Stimulated activated CD8-positive, alpha-beta memory T cell treated with anti-CD3 and anti-CD28 coated beads, Interleukin-12 subunit alpha, Interleukin-12 subunit beta, amount 100 ng/mL, for 1 hour (primary cell): ENCODE measurements at places on chromosomes 5 and 9.

DNA sequence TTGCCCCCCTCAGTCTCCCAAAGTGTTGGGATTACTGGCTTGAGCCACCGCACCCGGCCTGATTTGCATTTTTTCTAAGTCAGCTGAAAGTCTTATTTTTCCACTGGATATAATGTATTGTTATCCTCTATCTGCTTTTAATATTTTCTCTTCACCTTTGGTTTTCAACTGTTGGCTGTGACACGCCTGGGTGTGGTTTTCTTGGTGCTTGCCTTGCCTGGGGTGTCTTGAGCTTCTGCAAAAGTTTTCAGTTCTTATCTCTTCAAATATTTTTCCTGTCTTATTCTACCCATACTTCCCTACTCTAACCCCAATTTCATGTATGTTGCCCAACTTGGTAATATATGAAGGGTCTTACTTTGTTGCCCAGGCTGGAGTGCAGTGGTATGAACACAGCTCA is 4.3 kb upstream of the MXD3 start:
- no peak for DNase-seq

DNA sequence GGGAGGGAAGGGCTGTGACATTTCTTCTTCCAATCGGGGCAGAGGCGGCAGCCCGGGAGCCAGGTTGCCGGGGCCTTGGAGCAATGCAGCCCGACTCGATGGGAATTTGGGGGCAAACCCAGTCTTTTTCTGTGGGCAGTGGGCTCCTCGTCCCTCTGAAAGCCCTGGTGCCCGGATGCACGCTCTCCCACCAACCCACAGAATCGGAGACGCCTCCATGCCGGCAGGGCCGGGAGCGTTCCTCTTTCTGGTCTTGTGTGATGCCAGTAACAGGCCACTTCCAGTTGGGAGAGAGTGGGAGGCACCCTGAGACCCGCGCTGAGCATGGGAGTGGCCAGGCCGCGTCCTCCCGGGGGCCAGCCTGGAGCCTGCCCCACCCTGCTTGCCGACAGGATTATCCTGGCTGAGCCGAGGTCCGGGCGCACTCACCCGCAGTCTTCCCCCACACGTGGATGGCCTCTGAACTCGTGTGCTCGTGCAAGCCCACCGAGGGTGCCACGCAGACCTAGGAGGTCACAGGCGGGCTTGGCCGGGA is 17.8 kb downstream of the OLFM1 start:
- DNase-seq, result no peak

DNA sequence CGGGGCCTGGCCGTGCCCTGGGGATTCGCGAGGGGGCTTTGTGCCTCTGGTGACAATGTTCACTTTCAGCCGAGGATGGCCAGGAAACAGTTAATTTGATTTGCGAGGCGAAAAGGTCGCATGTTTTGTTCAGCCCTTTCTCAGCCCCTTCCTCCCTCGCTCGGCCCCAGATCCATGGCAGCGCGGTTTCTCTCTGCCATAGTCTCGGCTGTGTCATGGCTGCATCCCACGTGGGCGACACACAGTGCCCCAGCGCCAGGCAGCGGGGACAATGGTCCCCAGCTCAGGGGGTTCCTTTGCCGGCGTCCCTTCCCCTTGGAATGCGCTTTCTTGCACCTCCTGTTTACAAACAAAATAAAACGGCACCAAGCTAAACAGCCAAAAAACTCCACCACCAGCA is 370.3 kb upstream of the IRX2 start:
- DNase-seq, result no peak

GRCh38 chr5:137269274-137269673 is 229.9 kb downstream of the SPOCK1 start:
- no peak for DNase-seq

DNA sequence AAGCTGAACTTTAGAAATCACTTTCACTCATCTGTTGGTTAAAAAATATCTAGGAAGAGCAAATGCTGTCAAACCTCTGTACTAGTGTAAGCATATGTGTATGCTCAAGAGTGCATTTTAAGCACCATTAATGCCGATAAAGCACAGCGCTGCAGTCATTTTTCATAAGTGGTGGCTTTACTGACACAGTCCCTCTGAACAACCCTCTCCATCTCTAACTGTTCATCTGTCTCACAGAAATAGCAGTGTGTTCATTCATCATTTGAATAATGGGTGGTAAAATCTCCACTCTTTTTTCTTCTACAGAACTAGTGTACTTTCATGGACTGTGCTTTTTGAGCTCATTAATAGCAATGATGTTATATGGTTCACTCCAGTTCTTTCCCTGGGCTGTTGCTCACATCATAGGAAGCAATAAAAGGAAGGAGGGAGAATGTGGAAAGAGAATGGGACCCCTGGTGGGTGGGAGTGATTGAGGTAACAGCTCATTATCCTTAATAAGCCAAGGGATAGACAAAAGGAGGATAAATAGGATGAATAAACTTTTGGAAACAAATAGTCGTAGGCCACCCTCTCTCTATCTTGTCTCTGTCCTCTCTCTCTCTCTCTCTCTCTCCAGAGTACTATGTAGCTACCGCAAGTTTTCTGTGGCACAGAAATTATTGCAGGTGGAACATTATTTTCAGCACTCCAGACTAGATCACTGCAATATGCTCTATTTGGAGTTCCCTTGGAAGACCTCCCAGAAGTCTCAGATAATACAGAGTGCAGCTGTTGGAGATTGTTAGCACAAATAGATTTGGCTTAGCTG is 117.9 kb upstream of the PRDM9 start:
- DNase-seq, result no peak

GRCh38 chr5:147065071-147065470 is 169.8 kb upstream of the STK32A start:
- no peak for DNase-seq

DNA sequence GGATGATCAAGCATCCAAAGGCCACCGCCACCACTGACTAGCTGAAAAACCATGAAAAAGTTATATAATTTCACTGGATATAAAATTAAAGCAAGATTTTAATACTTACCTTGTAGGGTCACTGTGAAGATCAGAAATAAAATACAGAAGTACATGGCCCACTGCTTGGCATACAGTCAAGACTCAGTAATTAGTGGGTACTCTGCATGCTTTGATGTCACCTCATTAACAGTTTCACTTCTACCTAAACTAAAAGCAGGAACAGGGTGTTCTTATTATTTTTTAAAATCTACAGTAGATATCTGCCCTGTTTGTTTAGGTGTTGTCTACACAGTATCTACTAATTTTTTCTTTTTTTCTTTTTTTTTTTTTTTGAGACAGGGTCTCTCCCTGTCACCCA is 66.4 kb downstream of the NFIB start:
- no peak for DNase-seq

GRCh38 chr9:18665947-18666346 is 192.0 kb downstream of the ADAMTSL1 start:
- no peak for DNase-seq

DNA sequence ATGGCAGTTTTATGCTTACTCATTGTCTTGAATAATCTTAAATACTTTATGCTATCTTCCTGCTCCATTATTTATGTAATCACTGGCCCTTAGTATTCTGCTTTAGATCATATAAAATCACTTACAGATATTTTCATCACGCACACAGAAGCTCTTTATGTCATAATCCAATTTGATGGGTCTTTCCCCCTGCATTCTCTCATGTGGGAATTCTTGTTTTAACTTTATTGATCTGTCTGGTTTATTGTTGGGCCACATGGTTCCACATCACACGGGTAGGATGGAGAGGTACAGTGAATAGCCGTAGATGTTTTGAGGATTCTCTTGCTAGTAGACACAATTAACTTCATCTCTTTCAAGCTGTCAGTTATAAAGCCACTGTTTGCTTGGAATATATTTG is 27.0 kb downstream of the PLPPR1 start:
- no peak for DNase-seq

- DNase-seq, result no peak
Observed at GRCh38 chr9:95780121-95780520, 95.4 kb upstream of the ERCC6L2 start.

DNA sequence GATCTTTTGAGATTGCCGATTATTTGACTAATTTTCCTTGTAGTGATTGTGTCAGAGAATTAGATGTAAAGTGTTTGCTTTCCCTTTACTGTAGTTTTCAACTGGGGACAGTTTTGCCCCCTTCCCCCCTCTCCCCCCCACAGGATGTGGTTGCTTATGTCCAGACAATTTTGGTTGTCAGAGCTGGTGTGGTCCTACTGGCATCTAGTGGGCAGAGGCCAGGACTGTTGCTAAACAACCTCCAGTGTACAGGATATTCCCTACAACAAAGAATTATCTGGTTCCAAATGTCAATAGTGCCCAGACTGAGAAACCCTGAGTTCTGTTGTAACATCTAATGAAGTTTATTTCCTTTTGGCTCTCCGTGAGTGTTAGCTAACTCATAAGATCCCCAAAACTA is 20.0 kb downstream of the TMEFF1 start:
- DNase-seq, result no peak

DNA sequence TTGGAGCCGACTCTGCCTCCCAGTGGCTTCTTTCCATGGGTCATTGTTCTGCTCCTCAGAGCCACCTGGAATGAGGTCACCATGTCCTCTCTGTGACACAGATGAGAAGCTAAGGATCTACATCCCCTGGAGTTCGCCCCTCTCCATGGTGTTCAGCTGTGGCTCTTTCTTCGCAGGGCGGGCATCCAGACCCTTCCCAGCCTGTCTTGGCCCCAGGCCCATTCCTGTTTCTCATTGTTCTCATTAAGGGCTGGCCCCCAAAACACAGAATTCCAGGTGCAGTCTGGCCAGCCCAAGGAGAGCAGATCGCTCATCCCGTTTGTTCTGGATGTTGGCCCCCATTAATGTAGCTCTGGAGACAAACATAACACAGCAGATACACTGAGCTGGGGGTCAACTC is 66.4 kb upstream of the COL15A1 start:
- no peak for DNase-seq

- DNase-seq, result no peak
Observed at GRCh38 chr9:96343515-96344360, 39.8 kb downstream of the SLC35D2 start.

- DNase-seq, result no peak
Observed at GRCh38 chr5:151897020-151897552, 27.6 kb downstream of the GLRA1 start.

DNA sequence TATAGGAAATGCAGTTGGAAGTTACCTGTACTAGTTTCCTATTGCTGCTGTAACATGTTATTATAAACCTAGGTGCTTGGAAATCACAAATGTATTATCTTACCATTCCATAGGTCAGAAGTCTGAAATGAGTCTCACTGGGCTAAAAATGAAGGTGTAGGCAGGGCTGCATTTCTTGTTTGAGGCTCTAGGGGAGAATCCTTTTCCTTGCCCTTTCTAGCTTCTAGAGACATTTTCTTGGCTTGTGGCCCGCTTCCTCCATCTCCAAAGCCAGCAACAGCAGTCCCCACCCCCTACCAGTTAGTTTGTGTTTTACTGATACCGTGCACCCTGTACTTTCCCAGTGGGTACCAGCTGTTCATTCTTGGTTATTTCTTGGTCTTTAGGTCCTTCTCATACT is 153.3 kb downstream of the SLF1 start:
- DNase-seq, result no peak
